ENCODE measurements at places on chromosomes 11 and 22.
A peak's percentile ranks its signal among the peaks of the same experiment; 100 is the strongest.

DNA sequence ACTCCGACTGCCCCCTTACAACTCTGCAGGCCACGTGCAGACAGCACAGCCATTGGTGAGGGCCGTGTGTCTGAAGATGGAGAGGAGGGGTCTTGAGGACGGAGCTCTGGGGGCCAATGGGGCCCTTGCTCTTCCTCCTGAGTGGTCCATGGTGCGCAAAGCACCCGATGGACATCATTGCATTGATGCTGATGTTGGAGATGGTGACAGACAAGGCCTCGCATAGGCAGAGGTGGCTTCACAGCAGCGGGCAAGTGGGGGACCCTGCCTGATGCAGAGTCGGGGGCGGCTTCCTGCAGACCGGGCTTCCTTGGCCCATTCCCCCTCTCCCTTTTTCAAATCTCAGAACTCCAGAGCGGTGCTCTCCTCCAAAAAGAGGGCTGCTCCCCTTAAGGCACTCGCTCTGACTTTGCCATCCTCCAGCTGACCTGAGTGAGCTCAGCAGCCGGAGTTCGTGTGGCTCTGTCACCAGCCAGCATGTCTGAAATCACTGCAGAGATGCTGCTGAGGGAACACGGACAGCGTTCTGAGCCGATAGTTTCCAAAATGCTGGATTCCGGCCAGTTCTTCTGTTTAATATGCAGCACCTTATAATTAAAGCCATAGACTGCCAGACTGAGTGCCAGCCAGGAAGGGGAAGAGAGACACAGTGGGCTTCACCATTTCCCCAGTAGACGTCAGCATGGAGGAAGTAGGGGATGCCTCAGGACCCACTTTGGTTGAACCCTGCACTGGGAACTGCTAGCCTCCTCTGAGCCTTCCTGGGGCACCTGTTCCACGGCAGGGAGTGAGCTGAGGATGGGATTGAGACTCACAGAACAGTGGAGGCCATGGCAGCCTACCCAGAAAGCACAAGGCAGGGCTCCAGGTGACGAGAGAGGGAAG is 278.2 kb downstream of the BRD1 start:
- no peak for DNase-seq

DNA sequence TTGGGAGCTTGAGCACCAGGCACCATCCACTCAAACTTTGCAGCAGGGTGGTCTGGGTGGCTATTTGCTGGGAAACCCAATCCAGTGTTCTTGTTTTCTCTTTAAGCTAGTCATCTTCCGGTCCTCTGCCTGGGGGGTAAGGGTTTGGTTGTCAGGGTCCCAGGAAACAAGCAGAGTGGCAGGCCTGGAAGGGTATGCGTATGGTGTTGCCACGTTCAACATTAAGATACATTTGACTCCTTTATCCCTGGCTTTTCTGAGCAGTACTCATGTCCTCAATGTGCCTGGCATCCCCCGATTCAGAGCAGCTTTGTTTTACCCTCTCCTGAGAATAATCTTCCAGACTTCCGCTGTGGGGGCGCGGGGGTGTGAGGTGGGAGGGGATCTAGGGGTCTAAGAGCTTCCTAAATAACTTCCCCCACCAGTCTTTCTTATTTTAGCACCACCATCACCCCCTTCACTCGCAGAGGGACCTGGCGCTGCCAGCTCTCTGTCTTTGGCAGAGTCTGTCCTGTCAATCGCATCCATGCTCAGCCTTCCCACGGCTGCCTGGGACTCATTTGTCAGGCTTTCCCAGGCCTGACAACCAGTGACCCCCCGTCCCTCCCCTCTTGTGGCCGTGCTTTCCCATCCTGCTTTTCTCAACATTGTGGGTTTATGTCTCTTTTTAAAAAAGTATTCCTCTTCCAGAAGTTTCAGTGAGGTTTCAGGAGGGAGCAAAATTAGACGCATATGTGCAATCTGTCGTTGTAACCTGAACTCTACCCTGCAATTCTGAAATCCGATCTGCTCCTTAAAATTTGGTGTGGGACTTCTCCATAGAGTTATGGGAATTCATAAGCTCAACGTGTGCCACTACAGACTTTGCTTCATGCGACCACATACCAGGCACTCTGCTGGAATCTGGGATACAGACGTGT is 27.0 kb upstream of the RBFOX2 start:
- no peak for DNase-seq

DNA sequence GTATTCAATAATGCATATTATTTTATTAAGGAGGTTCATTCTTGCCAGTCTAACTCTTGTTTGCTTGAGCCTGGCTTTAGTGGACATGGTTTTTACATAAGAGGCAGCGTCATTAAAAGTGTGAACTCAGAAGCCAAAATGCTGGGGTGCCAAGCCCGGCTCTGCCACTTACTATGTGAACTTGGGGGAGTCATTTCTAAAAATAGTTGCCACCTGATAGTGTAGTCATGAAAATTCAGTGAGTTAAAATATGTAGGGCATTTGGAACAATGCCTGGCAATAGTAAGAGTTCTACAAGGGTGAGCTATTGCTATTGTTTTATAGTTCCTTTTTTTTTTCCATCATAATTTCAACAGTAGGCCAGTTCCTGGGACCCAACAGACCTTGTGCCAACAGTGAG is 49.9 kb downstream of the TENM4 start:
- DNase-seq = no peak

- no peak for DNase-seq
These were observed 1457.0 kb downstream of the BRD1 start for GRCh38 chr22:48370508-48371325.

GRCh38 chr11:2418693-2419360 is 18.3 kb downstream of the TSSC4 start:
- DNase-seq = no peak

- DNase-seq = no peak
These were observed 23.7 kb downstream of the NAP1L4 start for GRCh38 chr11:2968341-2968900.

DNA sequence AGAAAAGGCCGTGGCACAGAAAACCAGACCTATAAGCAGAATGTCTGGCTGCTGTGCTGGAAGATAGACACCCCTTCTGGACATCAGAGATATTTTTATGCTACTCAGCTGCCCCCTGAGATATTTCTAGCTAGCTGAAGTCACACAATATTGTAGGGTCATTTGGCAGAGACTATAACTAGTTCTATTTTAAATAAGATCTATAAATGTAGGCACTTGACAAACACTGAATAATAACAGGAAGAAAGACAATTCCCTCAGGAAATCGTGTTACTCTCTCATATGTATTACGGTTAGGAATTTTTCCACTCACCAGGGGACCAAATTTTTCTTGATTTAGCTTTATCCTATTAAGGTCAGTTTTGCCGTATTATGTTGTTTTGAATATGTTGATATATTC is 845.4 kb downstream of the OPCML start:
- no peak for DNase-seq

DNA sequence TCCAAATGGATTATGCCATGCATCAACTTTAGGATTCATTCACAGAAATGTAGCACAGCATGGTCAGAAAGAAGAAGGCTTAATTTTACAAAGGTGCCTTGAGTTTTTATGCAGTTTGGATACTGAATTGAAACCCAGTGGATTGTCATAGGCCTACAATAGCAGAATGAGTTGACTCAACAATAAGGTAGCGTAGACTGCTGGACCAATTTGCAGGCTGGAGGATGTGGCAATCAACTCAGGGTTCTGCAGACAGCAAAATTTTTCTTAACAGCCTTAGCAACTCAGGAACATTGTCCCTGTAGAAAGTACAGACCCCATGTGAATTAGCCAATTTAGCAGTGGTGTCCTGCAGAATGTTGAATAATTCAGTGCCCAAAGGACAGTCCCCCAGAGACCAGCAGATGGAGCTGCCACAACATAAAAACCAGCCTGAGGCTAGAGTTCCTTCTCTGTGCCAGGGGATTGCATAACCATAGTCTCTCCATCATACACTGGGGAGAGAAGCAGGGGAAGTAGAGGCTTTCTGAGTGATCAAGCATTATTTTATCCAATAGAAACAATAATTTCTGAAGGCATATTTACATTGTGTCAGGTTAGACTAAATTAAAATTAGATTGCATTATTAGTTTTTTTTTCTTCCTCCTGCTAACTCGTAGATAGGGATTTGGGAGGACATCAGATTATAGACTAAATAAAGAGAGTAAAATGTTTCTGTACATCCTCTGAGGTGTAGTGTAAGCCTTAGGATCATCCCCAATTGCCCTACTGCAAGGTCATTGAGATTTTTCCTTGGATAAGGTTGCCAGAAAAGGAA is 20.3 kb upstream of the MRPL17 start:
- peak; percentile 53 for DNase-seq

- no peak for DNase-seq
These were observed 84.4 kb downstream of the ARHGEF12 start for GRCh38 chr11:120420572-120420971.

- DNase-seq = no peak
These were observed 16.0 kb upstream of the BMAL1 start for GRCh38 chr11:13261591-13262061.

DNA sequence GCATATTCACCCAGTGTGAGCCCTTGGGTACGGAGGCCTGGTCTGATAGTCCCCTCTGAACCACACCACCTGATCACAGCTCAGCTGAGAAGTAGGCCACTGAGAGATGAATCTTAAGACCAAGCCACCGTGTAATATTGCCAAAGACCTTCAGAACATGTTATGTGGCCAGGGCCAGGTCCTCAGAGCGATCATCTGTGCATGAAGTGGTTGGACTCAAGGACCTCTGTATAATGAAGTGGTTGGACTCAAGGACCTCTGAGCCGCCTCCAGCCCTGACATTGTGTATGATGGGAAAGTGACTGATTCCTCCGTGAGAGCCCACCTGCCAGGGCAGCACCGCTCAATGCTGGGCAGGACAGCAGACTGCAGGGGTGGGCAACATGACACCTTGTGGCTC is 70.2 kb downstream of the TP53I11 start:
- no peak for DNase-seq

DNA sequence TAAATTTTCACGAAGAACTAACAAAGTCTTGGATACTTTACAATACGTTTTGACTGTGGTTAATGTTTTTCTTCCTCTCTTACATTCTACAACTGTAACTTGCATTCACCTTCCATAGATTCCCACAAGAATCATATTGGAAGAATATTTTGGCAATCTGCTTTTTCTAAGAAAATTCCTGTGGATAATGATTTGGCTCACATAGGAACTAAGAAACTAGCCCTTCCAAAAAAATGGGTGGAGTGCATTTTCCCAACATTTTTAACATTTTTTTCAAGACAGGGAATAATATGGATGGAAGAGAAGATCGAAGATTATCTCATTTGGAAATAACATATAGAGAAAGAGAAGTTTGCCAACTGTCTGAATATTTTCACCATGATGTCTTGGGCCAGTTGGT is 256.9 kb upstream of the POU2AF2 start:
- DNase-seq = no peak

- no peak for DNase-seq
These were observed 29.8 kb downstream of the CAPN1 start for GRCh38 chr11:65211293-65212105.

DNA sequence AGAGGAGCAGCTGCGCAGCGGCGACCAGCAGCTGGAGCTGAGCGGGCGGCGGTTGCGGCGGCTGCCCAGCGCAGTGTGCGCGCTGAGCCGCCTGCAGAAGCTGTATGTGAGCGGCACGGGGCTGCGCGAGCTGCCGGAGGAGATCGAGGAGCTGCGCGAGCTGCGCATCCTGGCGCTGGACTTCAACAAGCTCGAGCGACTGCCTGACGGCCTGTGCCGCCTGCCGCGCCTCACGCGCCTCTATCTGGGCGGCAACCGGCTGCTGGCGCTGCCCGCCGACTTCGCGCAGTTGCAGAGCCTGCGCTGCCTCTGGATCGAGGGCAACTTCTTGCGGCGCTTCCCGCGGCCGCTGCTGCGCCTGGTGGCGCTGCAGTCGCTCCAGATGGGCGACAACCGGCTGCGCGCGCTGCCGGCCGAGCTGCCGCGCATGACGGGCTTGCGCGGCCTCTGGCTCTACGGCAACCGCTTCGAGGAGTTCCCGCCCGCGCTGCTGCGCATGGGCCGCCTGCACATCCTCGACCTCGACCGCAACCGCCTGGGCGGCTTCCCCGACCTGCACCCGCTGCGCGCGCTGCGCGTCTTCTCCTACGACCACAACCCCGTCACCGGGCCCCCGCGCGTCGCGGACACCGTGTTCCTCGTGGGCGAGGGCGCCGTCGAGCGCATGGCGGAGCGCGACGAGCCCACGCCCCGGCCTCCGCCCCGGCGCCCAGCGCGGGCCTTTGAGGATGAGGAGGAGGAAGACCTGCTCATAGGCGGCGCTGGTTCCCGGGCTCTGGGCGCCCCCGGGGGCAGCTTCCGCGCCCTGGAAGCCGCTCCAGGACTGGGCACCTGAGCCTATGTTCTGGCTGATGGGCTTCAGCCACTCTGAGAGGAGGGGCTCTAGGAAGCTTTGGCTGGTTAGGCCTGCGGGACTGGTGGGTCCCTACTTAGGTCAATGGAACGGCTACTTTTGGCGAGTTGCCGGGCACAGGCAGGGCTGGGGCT is 787 bp downstream of the LRRC10B start:
- DNase-seq = no peak

DNA sequence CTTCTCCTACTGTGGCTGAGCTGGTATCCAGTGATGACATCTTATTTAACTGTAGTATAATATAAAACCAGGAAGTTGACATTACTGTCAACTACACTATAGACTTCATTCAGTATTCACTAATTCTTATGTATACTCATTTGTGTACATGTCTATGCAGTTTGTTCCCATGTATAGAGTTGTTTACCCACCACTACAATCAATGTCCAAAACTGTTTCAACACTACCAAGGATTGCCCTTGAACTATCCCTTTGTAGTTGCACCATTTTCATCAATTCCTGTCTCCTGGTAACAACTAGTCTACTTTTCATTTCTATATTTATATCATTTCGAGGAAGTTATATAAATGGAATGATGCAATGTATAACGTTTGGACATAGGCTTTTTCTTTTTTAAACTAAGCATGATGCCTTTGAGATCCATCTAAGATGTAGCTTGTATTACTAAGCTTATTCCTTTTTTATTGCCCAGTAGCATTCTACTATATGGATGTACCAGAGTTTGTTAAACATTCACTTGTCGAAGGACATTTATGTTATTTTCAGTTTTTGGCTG is 39.2 kb downstream of the TMEM135 start:
- DNase-seq = no peak

DNA sequence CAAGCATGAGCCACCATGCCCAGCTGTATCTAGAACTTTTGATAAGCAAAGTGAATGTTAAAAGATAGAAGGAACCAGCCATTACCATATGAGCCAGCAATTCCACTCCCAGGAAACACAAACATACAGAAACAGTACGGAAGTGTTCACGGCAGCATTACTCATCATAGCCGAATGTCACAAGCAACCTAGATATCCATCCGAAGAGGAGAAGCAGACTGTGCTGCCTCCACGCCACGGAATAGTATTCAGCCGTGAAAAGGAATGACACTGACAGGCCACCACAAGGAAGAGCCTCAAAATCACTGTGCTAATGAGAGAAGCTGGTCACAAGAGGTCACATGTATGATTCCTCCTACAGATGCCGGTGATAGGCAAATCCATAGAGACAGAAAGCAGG is 17.6 kb upstream of the MGAT3 start:
- DNase-seq = no peak

- no peak for DNase-seq
These were observed 6.3 kb downstream of the BBOX1 start for GRCh38 chr11:27046956-27047355.

- DNase-seq = peak; percentile 74
These were observed 82.8 kb downstream of the IGLL1 start for GRCh38 chr22:23497016-23497885.

GRCh38 chr11:79522626-79523025 is 81.8 kb upstream of the TENM4 start:
- DNase-seq = no peak

All from lower leg skin (tissue), 4 donors.